Fibroblast of lung (primary cell): ENCODE measurements at places on chromosomes 3 and 15. TPM values are rescaled to one million over a fixed set of nuclear protein-coding genes. Genes with fewer than 3 reads are reported as not detected.

FAM107A gene
- under 0.01 TPM in 2 replicates for total RNA-seq

PPARG gene
- total RNA-seq: 14.9 and 42.8 TPM in 2 replicates

PGBD4 gene
- 2.6 and 3.0 TPM in 2 replicates for total RNA-seq

LRRC2 gene
- 0.77 and 3.8 TPM in 2 replicates for total RNA-seq

RBP2 gene
- total RNA-seq: not detected in 2 replicates

SLCO3A1 gene
- total RNA-seq: 7.7 and 8.1 TPM in 2 replicates

TAMM41 gene
- total RNA-seq: 4.6 and 5.6 TPM in 2 replicates

ARPIN gene
- total RNA-seq: 13.2 and 13.9 TPM in 2 replicates

NANOGP8 gene
- not detected in 2 replicates for total RNA-seq

LIPC gene
- 3.1 and 4.0 TPM in 2 replicates for total RNA-seq

RAB8B gene
- 111 and 184 TPM in 2 replicates for total RNA-seq

ACKR4 gene
- total RNA-seq: 1.8 and 14.9 TPM in 2 replicates

GFM1 gene
- total RNA-seq: 27.7 and 38.6 TPM in 2 replicates

ZBTB38 gene
- total RNA-seq: 142 and 191 TPM in 2 replicates
